ENCODE measurements at places on chromosomes 12 and 14.

DNA sequence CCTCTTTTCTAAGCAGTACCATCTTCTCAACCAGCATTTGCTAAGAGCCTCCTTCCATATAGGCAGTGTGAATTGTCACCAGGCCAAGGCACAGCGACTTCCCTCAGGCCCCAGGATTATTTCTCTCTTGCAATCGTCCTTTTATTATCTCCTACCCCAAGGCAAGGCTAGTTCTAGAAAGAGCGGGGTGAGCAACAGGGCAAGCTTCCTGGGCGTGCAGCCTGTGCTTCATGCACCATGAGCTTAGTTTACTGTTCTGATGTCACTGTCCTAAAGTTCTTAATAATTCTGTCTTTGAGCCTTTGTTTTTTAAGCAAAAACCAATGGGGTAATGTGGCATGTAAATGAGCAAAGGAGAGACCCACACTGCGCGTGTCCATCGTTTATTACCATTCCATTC lies 27.9 kb downstream of the DUSP6 start:
- DNase-seq = no peak

GRCh38 chr14:68748691-68749090 lies 44.2 kb downstream of the ZFP36L1 start:
- DNase-seq = no peak

GRCh38 chr12:95177201-95177768 lies 40.0 kb downstream of the FGD6 start:
- DNase-seq = no peak

DNA sequence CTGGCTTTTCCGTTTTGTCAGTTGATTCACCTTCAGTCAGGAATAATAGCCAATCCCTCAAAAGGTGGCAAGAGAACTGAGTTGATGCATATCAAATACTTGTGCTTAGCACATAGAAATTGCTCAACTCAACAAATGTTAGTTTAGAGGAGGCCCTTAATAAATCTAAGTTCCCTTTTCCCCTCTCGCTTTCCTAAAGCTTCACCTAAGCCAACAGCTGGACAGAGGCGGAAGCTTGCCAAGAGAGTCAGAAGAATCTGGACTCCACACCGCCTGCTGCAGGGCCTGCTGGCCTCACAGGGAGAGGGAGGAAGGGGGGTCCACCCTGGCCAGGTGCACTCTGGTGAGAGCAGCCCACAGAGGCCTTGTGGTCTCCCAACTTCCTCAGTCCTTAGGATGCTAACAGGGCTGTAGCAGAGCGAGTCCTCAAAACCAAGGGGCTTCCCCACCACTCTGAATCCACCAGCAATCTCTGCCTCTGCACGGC lies 213.1 kb downstream of the CHST11 start:
- no peak for DNase-seq

DNA sequence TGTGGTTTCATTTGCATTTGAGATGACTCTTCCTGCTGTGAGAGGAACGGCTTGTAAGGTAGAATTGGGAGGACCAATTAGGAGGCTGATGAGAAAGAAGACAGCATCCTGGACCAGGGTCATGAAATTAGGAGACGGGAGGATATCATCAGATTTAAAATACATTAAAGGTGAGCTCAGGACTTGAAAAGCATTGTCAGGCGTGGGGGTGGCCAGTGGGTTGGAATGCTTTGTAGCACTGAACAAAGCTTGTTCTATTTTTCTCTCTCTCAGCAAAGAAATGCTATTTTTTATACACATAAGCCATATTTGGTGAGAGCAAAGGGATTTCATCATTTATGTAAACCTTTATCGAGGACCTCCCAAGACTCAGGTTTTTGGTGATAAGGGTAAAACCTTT lies 157.5 kb downstream of the TMEM132D start:
- DNase-seq = no peak

DNA sequence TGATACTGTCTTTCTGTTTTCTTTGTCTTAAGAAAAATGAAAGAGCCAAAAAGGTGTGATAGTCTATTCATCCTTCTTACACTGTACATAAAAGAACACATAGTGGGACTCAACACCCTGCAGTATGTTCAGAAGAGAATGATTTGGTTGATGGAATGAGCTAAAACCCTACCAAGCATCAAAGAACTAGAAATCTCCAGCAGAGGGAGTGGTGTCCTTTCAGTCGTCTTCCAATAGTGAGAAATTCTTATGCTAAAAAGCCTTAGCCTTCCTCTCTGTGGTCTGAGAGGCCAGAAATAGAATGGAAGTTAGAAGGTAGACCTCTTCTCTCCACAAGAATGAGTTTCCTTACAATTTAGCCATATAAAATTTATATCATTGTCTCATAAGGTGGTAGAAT lies 393.4 kb upstream of the SEL1L start:
- DNase-seq = peak; percentile 21

- no peak for DNase-seq
Measured at GRCh38 chr14:35344107-35344807, 52.1 kb downstream of the PSMA6 start.

GRCh38 chr12:130424858-130425697 lies 87.4 kb downstream of the PIWIL1 start:
- DNase-seq = no peak
